T-helper 17 cell (primary cell): ENCODE measurements at places on chromosomes 12 and 14. TPM values are rescaled to one million over a fixed set of nuclear protein-coding genes. Genes with fewer than 3 reads are reported as not detected.

The CLEC2A gene
- not detected for total RNA-seq

The MGP gene
- 1.7 TPM for total RNA-seq

The AGAP2 gene
- total RNA-seq = 57.6 TPM

The WNT1 gene
- 2.3 TPM for total RNA-seq

The SERPINA9 gene
- total RNA-seq = not detected

The CEP170B gene
- total RNA-seq = 7.0 TPM

The TEX22 gene
- total RNA-seq = 0.60 TPM
